ENCODE measurements at places on chromosomes 13 and 19.

DNA sequence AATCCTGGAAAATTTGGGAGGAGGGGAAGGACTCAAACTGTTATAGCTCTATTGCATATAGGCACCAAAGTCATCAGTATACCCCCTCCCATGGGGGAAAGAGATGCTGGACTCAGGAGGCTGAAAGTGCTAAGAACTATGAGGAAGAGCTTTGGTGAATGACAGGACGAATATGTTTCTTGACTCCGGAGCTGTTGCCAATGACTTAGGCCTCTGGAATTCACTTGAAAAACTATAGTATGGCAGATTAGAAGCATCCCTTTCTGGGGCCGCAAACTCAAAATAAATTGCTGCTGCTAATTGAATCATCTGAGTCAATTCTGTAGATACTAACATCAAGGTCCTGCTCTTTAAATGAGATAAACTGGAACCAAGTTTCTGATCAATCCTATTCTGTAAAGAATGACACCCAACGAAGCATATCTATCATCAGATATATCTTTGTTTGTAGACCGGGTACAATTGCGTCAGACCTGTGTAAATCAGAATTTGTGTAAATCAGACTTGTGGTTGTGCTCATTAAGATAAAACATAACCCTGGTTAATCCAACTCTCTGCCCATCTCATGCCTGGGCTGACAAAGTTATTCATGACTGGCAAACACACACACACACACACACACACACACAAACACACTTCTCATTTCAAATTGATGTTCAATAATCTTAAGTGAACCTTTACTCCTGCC, 1793.8 kb upstream of the PCDH20 start:
- no peak for DNase-seq

GRCh38 chr13:38542601-38543000, 144.3 kb upstream of the FREM2 start:
- no peak for DNase-seq

DNA sequence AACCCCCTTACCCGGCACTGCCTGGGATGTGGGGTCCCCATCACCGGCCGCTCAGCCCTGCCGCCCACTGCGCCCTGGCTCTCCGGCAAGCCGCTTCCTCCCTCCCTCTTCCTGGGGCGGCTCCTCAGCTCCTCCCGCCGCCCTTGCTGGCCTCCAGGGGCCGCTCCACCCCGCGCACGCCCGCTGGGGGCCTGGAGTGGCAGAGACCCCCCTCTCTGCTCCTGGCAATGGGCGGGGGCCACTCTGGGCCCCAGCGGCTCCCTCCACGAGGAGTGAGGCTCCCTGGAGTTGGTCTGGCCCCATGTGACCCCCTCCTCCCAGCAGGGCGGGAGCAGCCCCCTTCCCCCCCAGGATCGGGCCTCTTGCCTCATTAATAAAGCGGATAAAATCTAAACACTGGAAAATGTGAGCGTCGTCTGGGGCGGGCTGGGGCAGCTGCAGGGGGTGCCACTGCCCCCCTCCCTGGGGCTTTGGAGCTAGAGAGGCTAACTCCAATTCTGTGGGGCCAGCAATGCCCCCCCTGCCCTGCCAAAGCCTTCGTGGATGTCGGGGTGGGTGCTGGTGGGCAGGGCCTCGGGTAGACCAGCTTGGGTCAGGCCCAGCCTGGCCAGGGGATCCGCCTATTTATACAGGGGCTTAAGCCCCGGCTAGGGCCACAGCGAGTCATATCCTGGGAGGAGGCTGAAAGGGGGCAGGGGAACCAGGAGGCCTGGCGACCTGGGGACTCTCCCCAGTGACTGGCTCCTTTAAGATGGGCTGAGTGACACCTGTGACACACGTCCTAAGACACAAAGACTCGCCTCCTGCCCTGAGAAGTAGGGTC, at the start of gene PTGER1:
PTGER1 (minus strand) TSS at position 104 of the 823 bp plus-strand sequence. CDS start 1,034 bp downstream, outside the sequence.
- no peak for DNase-seq

GRCh38 chr13:47901441-47901840, 99.6 kb downstream of the SUCLA2 start:
- DNase-seq = no peak

- DNase-seq = no peak
Measured at GRCh38 chr13:66748712-66749111, 481.4 kb downstream of the PCDH9 start.

- no peak for DNase-seq
Measured at GRCh38 chr13:21436582-21436981, 22.5 kb downstream of the ZDHHC20 start.

DNA sequence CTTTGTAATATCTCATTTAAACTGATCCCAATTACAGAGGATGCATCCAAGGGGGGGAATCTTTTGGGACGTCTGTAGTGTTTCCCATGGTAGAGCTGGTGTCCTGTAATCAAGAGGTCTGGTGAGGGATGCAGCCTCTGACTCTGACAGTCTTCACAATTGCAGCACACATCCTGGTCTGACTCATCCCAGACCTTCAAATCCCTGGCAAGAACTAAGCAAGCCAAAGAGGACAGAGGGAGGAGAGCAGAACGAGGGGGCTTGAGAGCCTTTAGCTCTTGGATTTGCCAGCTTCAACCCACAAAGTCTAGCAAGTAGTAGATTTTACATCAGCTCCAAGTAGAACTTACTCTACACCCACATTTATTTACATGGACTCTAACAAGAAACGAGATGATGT, 17.3 kb upstream of the FCGBP start:
- DNase-seq = no peak

DNA sequence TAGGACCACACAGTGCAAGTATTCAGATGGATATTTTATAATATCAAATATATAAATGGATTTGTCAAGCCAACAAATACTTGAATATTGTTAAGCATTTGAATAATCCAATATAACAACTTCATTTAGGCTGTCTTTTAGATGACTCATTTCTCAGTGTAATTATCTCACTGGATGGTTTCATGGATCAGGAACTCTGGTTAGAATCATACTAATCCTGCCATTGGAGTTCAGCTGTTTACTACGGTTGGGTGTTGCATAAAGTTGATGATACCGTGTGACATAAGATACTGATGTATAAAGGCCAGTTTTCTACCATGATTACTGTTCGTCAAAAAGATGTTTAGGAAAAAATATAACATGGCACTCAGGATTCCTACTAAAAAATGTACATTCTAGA, 196.3 kb downstream of the TSHZ3 start:
- no peak for DNase-seq

Measured in mesenteric fat pad (tissue), 1 donor.